Stimulated activated CD4-positive, alpha-beta T cell treated with anti-CD3 and anti-CD28 coated beads, Interleukin-4, amount 100 ng/mL, for 24 hours (primary cell): ENCODE measurements at places on chromosomes 5 and 9.

- no peak for DNase-seq
These were observed 9.8 kb upstream of the FANCC start for GRCh38 chr9:95327239-95327865.

DNA sequence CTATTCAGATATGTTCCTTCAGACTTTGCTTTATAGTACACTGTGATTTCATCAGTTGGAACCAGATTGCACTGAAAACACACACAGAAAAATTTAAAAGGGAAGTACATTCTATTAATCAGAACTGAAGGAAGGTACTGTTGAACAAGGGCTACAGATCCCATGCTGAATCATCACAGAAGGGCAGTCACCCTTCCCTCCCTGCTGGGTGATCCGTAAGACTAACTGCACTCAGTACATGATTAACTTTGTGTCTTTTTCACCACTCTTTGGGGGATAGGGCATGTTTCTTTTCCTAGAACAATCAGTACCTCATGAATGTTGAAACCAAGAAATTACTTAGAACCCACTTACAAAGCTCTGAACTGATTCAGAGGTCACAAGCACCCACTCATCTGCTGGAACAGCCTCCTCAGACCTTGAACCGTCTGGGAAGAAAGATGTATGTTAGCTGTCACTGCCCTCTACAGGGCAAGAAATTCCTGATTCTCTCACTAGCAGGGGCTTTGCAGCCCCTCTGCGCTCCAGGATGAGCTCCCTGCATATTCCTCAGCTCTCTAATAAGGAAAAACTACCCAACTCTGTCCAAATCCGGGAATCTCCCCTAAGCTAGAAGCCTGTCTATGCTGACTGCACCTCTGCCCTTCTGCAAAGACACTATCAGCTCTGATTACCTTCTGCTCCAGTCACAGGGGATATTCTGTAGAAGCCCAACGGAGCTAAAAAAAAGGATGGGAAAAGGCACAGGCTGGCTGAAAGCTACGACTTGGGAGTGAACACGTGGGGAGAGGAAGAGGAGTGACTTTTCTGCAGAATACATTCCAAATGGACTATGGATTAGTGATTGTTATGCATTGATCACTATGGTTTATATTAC, 51.0 kb downstream of the IARS1 start:
- no peak for DNase-seq

GRCh38 chr5:149237662-149238061, 34.0 kb upstream of the AFAP1L1 start:
- DNase-seq = no peak

DNA sequence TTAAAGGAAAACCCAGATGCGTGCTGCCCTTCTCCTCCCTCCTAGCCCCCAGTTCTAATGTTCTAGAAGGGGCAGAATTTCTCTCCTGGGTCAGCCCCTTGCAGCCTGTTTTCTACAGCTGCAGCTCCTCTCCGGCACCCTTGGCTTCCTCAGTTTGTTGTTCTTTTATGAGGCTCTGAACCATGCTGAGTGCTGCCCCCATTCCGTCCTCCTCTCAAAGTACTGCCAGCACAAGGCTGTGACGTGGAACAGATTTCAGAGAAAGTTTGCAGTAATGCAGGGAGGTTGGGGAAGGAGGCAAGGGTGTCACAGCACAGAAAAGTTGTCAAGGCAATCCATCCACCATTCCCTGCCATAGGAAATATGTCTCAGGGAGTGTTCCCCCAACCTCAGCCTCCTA, 63.3 kb downstream of the RGS3 start:
- DNase-seq = no peak

DNA sequence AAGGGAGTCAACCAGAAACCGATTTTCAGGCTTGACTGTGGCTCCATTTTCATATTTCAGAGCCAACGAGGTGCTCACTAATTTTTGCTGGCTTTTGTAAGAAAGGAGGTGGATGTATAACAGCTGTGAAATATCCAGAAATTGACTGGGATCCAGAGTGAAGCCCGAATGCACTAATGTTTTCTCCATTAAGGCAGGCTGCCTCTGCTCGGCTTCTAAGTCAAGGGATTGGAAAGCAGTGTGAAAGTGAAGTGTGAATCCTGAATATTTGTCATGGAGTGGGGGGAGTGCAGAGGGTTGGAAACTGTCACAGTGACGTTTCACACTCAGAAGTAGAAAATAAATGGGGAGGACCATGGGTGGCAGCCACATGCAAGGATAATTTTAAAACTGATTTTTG, 237.4 kb downstream of the GOLPH3 start:
- no peak for DNase-seq

GRCh38 chr5:60842871-60843385, 1.1 kb downstream of the ELOVL7 start:
- no peak for DNase-seq

- DNase-seq = no peak
These were observed 132.6 kb downstream of the PLK2 start for GRCh38 chr5:58327289-58327688.

DNA sequence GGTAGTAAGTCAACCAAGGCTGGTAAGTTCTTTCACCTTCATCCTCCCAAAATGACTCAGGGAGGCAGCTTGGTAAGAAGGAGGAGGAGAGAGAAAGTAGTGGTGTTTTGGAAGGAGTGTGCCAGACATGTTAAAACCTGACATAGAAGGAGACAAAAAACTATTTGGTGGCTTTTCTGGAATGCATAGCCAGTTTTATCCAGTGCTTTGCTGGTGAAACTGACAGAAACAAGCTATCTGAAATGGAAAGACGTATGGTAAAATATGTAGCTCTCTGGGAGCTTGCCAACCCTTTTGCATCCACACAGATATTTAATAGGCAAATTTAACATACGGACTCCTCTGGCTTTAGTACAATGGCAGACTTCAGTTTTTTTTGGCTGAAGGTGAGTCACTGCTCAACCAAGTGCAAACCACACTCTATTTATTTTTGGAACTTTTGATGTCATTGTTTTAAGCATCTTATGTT, 45.4 kb downstream of the RAB14 start:
- DNase-seq = peak; percentile 11

- no peak for DNase-seq
These were observed 12.5 kb upstream of the PRLR start for GRCh38 chr5:35242702-35243258.
